A673 (cell line): ENCODE measurements at places on chromosomes 2 and 18.

- no peak for DNase-seq
These were observed 64.0 kb upstream of the REG3A start for GRCh38 chr2:79223539-79223938.

DNA sequence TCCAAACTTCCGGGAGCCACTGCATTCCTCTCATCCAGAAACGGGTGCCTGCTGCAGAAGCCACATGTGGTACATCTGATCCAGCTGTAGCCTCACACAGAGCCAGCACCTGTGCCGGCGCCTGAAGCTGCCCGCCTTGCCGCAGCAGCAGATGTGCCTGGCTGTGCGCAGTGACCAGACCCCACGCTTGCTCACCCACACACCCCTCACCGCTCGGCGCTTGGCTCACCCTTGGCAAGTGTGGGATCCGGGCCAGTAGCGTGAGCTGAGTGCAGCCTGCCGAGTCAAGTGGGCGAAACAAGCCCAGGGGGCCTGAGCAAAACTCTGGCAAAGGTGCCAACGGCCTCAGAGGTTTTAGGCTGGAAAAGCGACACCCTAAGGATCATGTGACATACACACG is 220.1 kb upstream of the TMEFF2 start:
- DNase-seq = no peak

- no peak for DNase-seq
These were observed 131.3 kb downstream of the PIK3C3 start for GRCh38 chr18:42086288-42086687.

GRCh38 chr18:35050028-35050546 is 8.9 kb downstream of the MAPRE2 start:
- DNase-seq = no peak

DNA sequence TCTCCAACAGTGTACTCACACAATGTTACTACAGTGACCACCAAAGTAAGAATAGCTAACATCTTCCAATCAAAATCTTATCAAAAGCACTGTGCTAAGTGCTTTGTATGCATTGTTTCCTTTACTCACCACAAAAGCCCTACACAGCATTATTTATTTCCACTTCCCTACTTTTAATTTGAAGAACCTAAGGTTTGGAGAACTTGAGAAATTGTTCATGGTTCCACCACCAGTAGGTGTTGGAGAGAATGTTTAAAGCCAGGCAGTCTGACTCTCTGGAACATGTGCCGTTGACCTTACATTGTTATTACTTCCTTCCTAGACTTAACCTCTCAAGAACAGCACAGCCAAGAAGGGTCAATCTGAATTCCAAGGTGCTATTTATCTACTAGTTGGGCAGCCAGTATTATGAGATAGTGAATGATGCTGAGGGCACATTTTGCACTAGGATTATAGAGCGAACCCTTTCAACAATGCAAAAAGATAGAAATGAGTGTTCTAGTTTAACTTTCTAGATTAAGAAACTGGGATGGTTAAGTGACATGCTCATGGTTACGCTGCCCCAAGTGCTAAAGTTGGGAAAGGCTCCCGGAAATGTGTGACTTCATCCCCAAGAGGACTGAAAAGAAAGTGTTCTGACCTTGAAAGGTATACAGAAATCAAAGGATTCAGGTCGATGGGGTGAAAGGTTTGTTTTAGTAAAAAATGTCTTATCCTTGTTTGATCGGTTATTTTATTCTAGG is 55.2 kb upstream of the FAM136A start:
- DNase-seq = no peak

- no peak for DNase-seq
These were observed 208.3 kb upstream of the PXDN start for GRCh38 chr2:1952582-1952981.

DNA sequence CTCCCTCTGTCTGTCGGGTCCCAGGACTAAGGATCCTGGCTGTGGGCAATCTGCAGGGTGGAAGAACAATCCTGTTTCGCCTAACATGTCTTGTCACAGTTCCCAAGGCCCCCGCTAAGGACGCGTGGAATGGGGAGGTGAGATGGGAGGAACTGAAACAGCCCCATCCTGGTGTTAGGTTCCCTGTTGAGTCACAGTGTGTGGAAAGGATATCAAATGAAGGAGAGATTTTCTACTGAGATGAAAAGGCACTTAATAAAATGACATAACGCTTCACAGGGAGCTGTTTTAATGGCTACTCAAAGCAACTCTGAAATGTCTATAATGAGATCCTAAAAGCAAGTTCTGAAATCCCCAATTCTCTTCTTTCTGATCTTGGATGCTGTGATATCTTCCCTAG is 52.5 kb downstream of the RAB31 start:
- DNase-seq = no peak

- no peak for DNase-seq
These were observed 22.4 kb upstream of the NAGK start for GRCh38 chr2:71045865-71046548.

- DNase-seq = no peak
These were observed 187.5 kb upstream of the ACVR2A start for GRCh38 chr2:147657086-147658000.
